NCI-H187 treated with DMSO at 0.1 percent for 48 hours (cell line): ENCODE measurements at places on chromosomes 6 and 20.

DNA sequence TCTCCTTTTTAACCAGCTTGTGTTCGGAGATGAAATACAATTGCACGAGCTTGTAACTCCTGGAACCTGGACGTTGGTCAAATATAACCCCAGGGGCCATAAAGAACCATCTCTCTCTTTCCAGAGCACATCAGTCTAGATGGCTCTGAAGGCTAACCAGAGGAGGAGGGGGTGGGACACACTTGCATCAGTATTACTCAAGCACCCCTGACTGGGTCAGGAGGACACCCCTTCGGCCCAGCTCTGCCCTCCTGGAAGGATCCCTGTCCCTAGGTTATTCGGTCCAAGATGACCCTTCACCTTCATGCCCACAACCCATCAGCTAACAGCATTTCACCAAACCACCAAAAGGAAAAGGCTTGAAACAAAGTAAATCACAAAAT lies 67.1 kb downstream of the FYN start:
- DNase-seq, result no peak

- no peak for DNase-seq
Measured at GRCh38 chr20:58408603-58409246, 19.7 kb downstream of the VAPB start.

GRCh38 chr6:139398658-139399057 lies 24.2 kb upstream of the CITED2 start:
- no peak for DNase-seq

DNA sequence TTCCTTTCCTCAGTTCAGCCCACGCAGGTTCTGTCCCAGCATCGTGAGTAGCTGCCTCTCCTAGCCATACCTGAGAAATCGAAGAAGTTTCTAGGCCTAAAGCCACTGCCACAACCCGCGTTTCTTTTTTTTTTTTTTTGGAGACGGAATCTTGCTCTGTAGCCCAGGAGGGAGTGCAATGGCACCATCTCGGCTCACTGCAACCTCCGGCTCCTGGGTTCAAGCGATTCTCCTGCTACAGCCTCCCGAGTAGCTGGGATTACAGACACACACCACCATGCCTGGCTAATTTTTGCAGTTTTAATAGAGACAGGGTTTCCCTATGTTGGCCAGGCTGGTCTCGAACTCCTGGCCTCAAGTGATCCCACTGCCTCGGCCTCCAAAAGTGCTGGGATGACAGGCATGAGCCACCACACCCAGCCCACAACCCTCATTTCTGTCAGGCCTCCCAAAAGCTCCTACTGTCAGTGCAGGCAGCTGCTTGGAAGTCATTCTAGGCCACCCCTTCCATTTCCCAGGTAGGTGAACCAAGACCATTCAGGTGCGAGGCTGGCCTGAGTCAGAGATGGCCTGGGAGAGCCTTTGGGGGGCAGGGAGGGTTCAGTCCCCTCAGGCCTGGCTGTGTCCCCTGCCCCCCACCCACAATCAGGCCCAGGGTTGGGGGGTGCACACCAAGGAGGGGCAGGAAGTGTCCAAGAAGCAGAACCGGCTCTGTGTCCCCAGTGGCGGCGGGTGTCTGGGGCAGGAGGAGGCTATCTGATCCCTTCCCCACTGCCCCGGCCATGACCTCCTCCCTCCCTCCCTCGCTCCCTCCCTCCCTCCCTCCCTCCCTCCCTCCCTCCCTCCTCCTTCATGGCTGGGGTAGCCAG lies 47.2 kb downstream of the NOL4L start:
- DNase-seq, result no peak

- no peak for DNase-seq
Measured at GRCh38 chr20:15848995-15849610, 724.1 kb downstream of the KIF16B start.

GRCh38 chr6:45631396-45631795 lies 253.7 kb upstream of the SUPT3H start:
- no peak for DNase-seq

- DNase-seq, result no peak
Measured at GRCh38 chr6:4774715-4775493, 1.3 kb upstream of the CDYL start.

DNA sequence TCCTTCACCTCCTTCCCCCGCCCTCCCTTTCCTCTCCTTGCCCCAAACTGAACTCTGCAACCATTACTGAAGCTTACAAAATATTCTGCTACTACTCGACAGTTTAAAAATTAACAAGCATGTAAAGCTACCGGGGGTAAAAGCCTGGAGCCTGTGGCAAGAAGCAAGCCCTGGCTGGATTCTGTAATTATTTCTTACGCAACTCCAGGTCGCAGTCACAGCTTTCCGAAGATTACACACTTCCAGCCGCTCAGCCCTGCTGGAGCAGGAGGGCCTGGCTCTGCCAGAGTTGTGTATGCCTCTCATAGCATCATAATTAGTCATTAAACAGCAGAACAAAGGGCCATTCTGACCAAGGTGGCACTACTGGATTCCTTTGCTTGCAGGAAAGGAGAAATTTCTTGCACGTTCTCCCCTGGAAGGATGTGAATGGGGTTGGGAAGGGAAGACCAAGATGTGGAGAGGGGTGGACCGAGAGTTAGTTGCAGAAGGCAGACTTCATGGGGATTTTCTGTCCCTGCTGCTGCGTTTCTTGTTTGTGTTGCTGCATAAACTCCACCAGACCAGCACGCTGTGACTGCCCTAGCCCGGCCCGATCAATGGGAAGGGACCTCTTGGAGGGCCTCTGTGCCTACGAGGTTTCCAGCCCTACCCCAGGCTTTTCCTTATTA lies 23.6 kb downstream of the FOXQ1 start:
- DNase-seq, result no peak

- DNase-seq, result peak; percentile 12
Measured at GRCh38 chr6:31898383-31899011, 999 bp upstream of the EHMT2 start.

DNA sequence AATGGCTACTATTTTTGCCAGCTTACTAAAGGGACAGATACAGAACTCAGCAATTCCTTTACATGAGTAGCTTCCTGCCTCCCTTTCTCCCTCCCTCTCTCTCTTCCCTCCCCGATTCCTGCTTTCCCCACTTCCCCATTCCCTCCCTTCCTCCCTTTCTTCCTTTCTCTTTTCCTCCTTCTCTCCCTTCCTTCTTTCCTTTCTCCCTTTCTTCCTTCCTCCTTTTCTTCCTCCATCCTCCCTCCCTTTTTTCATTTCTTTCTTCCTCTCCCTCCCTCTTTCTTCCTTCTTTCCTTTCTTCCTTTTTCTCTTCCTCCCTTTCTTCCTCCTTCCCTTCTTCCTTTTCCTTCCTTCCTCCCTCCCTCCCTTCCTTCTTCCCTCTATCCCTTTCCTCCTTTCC lies 178.1 kb downstream of the RNF144B start:
- no peak for DNase-seq

DNA sequence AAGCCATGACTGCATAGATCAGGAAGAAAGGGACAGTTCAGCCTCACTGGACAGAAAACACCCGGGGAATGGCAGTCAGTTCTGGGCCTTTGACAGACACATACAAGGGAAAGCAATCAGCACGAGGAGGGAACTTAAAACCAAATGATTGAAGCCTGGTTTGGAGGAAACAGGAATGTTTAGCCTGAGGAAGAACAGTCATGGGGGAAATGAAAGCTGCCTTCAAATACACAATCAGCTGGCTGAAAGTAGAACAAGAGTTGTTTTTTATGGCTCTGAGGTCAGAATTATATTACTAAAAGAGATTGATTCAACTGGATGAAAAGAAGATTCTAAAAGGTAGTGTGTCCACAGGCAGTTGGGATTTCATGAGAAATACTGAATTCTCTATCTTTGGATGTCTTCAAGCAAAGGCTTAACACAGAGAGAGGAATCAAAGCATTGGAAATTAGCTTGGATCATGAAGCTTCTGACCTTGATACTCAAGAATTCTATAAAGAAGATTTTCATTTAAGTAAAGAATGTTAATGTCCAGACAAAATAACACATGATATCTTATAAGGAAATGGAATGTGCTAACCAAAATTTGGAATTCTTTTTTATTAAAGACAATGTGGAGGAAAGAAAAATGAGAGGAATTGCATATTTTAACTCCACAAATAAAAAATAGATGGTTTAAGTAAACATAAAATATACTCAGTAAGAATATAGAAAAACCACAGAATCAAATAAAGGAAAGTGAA lies 216.6 kb downstream of the IBTK start:
- DNase-seq, result no peak

- no peak for DNase-seq
Measured at GRCh38 chr6:88248709-88249321, 82.7 kb upstream of the CNR1 start.

DNA sequence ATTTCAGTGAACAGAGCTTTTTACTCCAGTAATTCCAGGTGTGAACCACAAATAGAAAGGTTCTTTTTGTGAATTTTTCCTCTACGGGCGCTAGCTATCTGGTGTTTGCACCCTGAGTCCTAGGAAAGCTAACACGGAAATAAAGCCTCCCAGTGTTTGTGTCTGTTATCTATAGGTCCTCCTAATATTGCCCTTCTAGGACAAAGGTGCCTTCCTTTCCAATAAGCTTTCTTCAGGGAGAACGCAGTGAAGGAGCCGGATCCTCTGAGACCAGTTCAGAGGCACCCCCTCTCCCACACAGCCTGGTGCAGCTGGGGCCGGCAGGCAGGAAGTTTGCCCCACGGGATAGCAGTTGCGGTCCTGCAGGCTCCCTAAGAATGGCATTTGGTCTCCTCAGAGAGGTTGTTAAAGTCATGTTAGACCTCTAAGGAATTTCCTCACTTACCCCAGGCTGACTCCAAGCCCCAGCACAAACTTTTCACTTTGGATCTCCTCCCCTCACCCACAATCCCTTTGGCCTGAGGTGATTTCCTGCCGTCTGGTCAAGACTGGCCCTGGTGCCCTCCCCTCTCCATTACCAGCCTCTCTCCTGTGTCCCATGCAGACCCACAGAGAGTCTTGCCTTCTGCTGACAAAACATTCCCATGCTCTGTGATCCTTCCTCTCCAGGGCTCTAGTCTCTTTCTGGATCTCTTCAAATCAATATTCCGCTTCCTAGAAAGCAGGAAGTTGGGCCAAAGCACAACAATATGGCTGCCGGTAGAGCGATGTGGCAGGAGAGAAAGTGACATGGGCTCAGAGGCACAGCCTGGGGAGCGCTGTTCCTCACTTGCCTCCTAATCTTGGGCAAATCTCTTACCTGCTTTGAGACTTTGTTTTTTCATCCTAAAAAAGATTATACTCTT lies 126.0 kb downstream of the MOXD1 start:
- no peak for DNase-seq

GRCh38 chr6:36467625-36468024 lies 24.8 kb downstream of the KCTD20 start:
- DNase-seq, result no peak

GRCh38 chr6:130382872-130383490 lies 17.2 kb downstream of the TMEM200A start:
- DNase-seq, result no peak

DNA sequence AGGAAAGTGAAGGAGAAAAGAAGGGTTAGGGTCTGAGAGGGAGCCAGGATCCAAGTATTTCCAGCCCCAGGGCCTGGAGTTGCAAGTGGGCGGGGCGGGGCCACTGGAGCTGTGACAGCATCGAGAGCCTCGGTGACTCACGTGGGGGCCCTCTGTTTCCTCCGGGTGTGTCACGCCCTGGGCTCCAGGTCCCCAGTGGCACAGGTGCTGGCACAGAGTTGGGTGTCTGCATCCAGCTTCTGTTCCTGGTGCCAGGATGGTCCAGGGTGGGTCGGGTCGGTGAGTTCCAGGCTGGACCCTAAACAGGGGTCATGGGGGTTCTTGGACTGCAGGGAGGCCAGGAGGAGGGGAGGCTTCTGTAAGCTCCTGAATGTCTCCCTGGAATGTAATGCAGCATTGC lies 16.7 kb downstream of the RAET1L start:
- DNase-seq, result no peak

GRCh38 chr20:58646257-58646656 lies 4.8 kb upstream of the STX16 start:
- DNase-seq, result no peak
